ENCODE measurements at places on chromosomes 4 and X. TPM values are rescaled to one million over a fixed set of nuclear protein-coding genes. Genes with fewer than 3 reads are reported as not detected.

- H3K27ac ChIP-seq: no peak overlapping the region
- H3K27me3 ChIP-seq: peaks cover 7% of the 10 kb centered on the region
Observed at GRCh38 chr4:41364876-41365275, 108.1 kb downstream of the UCHL1 start.

DNA sequence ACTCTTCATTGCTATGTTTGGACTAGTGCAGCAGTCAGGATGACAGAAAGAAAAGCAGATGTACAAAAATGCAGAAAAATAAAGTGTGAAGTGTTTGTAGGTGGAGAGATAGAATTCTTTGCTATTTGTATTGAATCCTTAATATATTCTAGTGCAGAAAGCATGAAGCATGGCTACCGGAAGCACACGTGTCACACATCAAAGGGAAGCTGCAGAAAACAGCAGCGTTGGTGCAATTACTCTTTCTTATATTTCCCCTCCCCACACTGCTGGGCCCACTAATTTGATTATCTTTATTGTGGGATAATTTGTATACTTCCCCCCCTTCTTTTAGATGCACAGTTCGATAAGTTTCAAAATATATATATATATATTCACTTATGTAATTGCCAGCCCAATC is 35.9 kb upstream of the TAPT1 start:
- H3K4me3 ChIP-seq: no peak overlapping the region
- DNase-seq: peak; percentile 13
- H3K36me3 ChIP-seq: no peaks in the 10 kb centered on the region

GRCh38 chr4:30847167-30847566 is 127.0 kb downstream of the PCDH7 start:
- no peaks in the 10 kb centered on the region for H3K27me3 ChIP-seq
- no peak for DNase-seq
- H3K4me3 ChIP-seq: no peak overlapping the region
- H3K4me1 ChIP-seq: no peaks in the 10 kb centered on the region
- H3K36me3 ChIP-seq: no peaks in the 10 kb centered on the region

DNA sequence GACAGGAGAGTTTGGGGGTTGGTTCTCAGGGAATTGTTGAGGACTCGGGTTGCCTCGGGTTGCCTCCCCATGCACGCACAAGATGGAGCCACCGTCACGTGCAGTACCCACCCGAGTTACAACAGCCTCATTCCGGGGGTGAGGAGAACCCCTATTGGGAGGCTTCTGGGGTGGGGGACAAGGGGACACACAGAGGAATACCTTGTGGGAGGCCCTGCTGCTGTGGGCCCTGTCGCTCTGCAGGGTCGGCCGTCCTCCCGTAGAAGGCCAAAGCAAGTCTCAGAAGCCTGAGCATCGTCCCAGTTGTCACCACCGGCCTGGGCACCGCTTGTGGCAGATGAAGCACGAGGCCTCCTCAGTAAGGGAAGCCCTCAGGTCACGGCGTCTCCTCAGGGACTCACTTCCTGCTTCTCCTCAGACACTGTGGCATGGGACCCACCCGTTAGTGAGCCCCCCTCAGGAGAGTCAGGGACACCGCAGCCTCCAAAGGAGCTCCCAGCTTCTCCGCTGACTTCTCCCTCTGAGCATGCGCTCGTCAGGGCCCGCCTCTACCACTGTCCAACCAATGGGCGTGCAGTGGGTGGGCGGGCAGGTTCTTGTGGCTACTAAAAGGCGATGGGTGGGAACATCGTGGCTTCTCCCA is at the start of gene CT55:
TSS of gene CT55 (minus strand) at position 522 of the 643 bp plus-strand sequence. CDS start at position 295, 227 bp downstream.
- H3K27me3 ChIP-seq: no peaks in the 10 kb centered on the region
- no peaks in the 10 kb centered on the region for H3K36me3 ChIP-seq
- DNase-seq: no peak
- H3K27ac ChIP-seq: no peak within 1 kb of the TSS
- H3K4me1 ChIP-seq: no peaks in the 10 kb centered on the region
- no peak within 1 kb of the TSS for H3K4me3 ChIP-seq

Gene ING2
- polyA plus RNA-seq: 14.5 TPM

Gene HCCS
- polyA plus RNA-seq: 26.8 TPM

DNA sequence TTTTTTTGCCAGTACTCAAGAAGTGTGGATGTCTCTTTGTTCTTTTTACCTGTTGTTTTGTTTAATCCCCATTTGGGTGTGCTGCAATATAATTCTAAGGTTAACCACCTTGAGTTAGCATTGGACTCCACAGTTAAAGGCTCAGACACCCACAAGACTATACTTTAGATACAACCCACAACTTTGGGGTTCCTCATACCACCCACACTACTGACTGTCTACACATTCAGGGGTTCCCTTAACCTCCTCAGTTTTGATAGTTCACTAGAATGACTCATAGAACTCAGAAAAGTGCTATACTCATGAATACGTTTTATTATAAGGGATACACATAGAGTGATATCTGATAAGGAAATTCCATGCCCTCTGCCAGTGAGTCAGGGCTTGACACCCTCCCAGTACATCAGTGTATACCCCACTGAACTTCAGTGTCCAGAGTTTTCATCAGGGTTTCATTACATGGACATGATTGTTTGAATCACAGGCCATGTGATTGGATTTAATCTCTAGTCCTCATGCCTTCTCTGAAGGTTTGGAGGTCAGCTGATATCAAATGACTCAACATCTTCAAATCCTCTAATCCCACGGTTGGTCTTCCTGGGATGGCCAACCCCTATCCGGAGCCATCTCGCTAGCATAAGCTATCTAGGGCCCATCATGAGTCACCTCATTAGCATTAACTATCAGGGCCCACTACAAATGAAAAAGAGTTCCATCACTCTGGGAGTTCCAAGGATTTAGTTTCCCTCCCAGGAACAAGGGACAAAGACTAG is 357.7 kb upstream of the EMCN start:
- no peak for DNase-seq
- H3K27me3 ChIP-seq: no peaks in the 10 kb centered on the region
- H3K36me3 ChIP-seq: no peaks in the 10 kb centered on the region
- no peaks in the 10 kb centered on the region for H3K4me1 ChIP-seq
- no peak overlapping the region for H3K27ac ChIP-seq
- H3K4me3 ChIP-seq: no peak overlapping the region

DNA sequence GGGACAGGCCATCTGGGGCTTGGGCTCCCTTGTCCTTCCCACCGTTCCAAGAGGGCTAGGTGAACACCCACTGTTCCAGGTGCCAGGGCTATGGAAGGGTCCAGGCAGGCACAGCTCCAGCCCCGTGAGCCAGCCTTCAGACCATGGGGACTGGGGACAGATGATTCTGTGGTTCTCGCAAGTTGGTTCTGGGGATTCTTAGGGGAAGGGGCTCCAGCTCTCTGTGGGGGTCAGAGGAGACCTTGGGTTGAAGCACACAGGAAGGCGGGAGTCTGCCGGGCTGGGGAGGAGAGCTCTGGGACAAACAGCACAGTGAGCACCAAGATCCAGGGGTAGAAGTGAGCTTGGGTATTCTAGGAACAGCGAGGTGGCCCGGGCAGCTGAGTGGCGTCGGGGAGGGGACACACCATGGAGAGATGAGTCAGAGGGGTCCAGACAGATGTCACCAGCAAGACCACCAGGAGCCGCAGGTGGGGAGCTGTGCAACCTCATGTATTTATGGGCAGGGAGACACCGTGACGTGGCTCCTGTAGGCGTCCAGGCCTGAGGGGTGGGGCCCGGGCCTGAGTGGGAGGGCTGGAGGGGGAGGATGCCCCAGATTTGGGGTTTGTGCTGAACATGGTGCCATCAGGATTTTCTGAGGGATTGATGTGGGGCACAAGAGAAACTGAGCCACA is 48.8 kb upstream of the HMX1 start:
- no peak overlapping the region for H3K27ac ChIP-seq
- no peak for DNase-seq
- H3K27me3 ChIP-seq: no peaks in the 10 kb centered on the region
- H3K36me3 ChIP-seq: no peaks in the 10 kb centered on the region
- H3K4me3 ChIP-seq: no peak overlapping the region

Gene SSX3
- polyA plus RNA-seq: not detected

GRCh38 chr4:142202404-142203332 is 566.3 kb downstream of the IL15 start:
- peaks cover 25% of the 10 kb centered on the region for H3K36me3 ChIP-seq
- DNase-seq: no peak
- H3K4me1 ChIP-seq: no peaks in the 10 kb centered on the region
- H3K27ac ChIP-seq: no peak overlapping the region
- no peak overlapping the region for H3K4me3 ChIP-seq

DNA sequence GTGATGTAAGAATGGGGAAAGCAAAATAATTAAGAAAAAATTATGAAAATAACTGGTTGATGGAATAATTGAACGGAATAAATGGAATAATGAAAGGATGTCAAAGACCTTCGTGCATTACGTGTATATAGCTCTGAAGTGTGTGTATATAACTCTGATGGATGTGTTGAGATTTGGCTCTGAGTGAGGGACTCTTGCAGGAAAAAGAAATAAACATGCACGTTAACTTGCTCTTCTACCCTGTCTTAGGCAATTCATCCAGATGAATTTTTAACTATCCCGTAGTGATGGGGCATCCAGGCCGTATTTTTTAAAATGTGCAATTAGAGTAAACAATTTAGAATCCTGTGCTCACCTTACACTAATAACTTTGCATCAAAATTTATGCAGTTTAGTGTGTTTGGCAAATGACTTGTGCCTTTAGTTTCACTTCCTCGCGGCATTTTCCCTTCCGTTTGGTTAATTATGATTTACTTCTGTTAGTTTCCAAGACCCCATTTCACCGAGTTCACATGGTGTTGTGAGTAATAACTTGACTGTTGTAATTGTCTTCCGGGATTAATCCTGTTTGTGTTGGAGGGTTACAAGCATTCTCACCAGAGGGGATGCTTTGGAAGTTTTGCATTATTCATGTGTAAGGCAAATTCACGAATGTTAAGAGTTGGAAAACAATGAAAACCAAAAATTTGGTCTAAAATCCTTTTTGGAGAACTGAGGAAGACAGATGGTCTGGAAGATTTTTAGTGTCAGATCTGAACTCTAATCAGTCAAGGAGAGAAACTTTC is 256.5 kb upstream of the FAT1 start:
- no peak overlapping the region for H3K27ac ChIP-seq
- H3K27me3 ChIP-seq: no peaks in the 10 kb centered on the region
- no peaks in the 10 kb centered on the region for H3K36me3 ChIP-seq
- no peaks in the 10 kb centered on the region for H3K4me1 ChIP-seq

All from CD4-positive, alpha-beta memory T cell (primary cell).